ENCODE measurements at places on chromosomes 3 and 15.

GRCh38 chr3:27557411-27557810 is 73.2 kb upstream of the SLC4A7 start:
- DNase-seq, result no peak

DNA sequence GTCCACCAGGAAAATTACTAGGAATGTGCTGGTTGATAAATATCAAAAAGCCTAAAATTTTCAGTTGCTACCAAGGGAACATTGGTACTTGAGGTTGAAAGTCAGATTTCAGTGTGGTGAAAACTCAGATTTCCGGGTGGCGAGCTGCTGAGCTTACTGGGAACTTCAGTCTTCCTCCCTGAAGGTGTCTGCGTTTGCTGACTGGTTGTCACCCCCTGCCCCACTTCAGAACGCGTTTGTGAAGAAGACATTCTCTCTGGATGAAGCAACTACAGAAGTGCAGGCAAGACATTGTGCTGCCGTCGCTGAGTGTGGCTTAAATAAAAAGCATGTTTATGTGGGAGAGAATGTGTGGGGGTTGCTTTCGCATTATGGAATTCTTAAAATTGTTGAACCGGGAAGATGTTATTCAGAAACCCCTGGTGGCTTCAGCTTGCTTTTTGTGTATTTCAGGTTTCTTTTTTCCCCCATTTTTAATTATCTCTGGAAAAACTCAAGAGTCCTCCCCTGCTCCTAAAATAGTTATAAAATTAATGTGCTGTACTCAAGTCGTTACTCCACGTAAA is 7.1 kb downstream of the FAM81A start:
- no peak for DNase-seq

GRCh38 chr3:71076361-71077002 is 507.0 kb downstream of the FOXP1 start:
- DNase-seq, result no peak

- no peak for DNase-seq
Observed at GRCh38 chr15:89103481-89104171, 15.4 kb downstream of the ABHD2 start.

GRCh38 chr3:59777667-59778077 is 727.8 kb upstream of the CFAP20DC start:
- DNase-seq, result no peak

- DNase-seq, result no peak
Observed at GRCh38 chr3:88957711-88958439, 149.5 kb upstream of the EPHA3 start.

- no peak for DNase-seq
Observed at GRCh38 chr3:3783696-3784095, 15.5 kb upstream of the LRRN1 start.

All from activated T-helper 9 cell treated with anti-CD3 and anti-CD28 coated beads, Interleukin-2, amount 50 U/mL, for 16 hours (primary cell).